ENCODE measurements at places on chromosomes 12 and 14.

- DNase-seq, result peak; percentile 78
Measured at GRCh38 chr12:71664411-71665089, 449 bp downstream of the THAP2 start.

- DNase-seq, result no peak
Measured at GRCh38 chr12:104738331-104738730, 219.8 kb downstream of the SLC41A2 start.

GRCh38 chr12:117119592-117120198 lies 20.5 kb upstream of the TESC start:
- DNase-seq, result peak; percentile 89

- DNase-seq, result peak; percentile 84
Measured at GRCh38 chr12:64780531-64781279, 21.5 kb upstream of the GNS start.

DNA sequence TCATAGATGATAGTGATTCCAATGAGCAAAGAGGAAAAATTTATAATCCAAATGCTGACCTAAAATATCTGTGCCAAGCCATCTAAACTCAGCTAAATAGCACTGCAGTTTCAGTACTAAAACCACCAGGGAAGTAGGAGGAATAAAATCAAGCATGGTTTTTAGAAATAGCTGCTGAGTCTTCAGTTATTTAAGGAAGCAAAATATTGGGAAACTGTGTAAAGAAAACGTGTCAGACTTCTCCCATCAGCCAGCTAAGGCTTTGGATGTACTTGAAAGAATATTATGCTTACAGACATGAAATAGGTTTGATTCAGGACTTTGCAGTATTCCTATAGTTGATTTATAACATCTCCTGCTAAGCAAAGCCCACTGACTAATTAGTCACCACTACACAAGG lies 24.7 kb downstream of the CLEC2D start:
- no peak for DNase-seq

GRCh38 chr14:100677554-100678468 lies 48.9 kb upstream of the DLK1 start:
- DNase-seq, result peak; percentile 62

GRCh38 chr12:78386871-78387270 lies 477.7 kb upstream of the SYT1 start:
- peak; percentile 63 for DNase-seq

- peak; percentile 48 for DNase-seq
Measured at GRCh38 chr14:68937471-68938270, 41.4 kb downstream of the ACTN1 start.

DNA sequence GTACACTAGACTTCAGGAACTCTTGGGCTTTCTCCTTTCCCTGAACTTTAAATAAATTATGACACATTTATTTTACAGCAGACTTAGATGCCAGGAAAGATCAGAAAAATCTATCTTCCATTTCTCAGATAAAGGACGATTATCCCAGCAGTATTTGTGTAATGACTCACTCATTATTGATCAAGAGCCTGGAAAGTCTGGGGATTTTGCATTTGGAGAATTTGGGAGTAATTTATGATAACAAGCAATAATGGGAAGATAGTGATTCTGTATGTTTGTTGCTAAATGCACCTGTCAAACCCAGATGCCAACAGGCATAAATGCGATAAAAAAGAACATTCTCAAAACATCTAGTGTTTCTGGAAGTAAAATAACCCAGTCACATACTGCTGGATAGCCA lies 480.2 kb upstream of the ATP2B1 start:
- no peak for DNase-seq

GRCh38 chr12:51871918-51872688 lies 15.8 kb upstream of the ANKRD33 start:
- DNase-seq, result peak; percentile 53

GRCh38 chr14:76891391-76891790 lies 65.2 kb downstream of the LRRC74A start:
- DNase-seq, result no peak

DNA sequence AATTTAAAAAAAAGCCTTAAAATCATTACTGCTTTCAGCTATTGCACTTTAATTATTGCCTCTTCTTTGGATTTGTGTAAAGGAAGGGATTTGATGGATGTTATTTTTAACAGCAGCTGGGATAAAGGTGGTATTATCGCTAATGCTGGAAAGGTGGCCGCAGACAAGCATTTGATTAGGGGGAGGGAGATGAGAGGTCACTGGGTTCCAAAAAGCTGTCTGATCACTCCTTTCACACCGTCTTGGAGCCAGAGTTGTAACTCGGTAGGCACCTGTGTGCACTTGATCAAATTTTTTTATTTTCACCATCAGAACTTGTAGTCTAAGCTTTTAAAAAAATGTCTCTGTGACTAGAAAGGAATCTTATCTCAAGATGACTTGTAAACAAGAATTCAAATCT lies 99.8 kb downstream of the AKAP6 start:
- peak; percentile 25 for DNase-seq

DNA sequence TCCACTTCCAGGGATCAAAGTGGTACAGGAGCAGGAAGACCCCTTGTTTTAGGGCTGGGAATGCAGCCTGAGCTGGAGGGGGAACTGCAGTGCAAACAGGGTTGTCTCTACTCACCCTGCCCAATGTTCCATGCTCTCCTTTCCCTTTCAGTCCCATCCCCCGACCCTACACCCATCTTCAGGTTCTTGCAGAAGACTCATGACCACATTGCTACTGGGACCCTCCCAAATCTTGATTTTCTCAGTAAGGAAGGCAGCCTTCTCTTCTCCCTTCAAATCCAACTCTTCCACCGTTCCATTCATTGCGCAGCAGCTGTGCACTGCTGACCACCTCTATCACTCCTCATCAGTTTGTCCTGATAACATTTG lies 1.9 kb downstream of the SERPINA11 start:
- DNase-seq, result no peak

DNA sequence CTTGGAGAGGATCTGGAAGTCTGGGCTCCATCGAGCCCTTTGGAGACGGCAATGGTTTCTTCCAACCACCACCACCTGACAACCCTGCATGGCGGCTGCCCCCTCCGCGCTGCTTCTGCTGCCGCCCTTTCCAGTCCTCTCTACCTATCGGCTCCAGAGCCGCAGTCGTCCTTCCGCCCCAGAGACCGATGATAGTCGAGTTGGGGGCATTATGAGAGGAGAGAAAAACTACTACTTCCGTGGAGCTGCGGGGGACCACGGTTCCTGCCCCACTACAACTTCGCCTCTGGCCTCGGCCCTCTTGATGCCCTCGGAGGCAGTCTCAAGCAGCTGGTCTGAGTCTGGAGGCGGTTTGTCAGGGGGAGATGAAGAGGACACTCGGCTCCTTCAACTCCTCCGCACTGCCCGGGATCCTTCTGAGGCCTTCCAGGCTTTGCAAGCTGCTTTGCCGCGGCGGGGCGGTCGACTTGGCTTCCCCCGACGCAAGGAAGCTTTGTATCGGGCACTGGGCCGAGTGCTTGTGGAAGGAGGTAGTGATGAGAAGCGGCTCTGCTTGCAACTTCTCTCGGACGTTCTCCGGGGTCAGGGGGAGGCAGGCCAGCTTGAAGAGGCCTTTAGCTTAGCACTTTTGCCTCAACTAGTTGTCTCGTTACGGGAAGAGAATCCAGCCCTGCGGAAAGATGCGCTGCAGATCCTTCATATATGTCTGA lies 499 bp downstream of the TOGARAM1 start:
- DNase-seq, result peak; percentile 91
